ENCODE measurements at places on chromosomes 13 and 19.

GRCh38 chr19:12936582-12936981 is 1.8 kb upstream of the CALR start:
- DNase-seq, result no peak

DNA sequence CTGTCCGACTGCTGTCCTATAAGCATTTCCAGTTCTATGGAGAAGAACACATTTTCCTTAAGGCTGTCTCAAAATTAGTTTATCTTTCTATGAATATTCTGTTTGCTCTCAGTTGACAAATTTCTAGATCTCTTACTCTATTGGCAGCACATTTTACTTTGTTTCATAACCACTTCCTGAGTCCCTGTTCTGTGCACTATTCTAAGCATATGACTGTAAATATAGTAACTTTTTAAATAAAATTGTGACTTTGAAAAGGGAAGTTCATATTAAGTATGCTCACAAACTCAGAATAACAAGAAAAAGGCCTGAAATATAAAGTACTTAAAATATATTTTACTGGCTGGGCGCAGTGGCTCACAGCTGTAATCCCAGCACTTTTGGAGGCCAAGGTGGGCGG is 56.5 kb upstream of the HTR2A start:
- DNase-seq, result no peak

- no peak for DNase-seq
These were observed 210.8 kb upstream of the STARD13 start for GRCh38 chr13:33496336-33496735.

DNA sequence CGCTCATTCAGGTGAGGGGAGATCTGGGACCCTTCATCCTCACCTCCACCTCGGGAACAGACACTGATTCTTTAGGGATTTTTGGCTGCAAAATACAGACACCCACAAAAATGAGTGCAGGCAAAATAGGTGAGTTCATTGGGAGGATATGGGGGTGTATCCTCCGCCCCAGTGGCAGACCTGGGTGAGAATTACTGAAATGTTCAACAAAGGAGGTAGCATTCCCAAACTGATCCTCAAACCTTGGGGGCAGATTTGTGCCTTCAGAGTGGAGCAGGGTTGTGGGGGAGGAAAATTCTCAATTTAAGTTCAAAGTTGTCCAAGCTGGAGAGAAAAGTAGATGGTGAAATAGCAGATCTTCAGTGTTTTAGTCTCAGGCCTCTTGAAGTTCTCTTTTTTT is 31.3 kb upstream of the SIN3B start:
- no peak for DNase-seq

GRCh38 chr19:11444059-11444458 is 8.6 kb downstream of the PRKCSH start:
- DNase-seq, result no peak

GRCh38 chr13:24875566-24875965 is 111.6 kb downstream of the RNF17 start:
- DNase-seq, result no peak
